Endothelial cell (in vitro differentiated cells): ENCODE measurements at places on chromosomes 11 and 22. TPM values are rescaled to one million over a fixed set of nuclear protein-coding genes. Genes with fewer than 3 reads are reported as not detected.

The OR4S2 gene
- not detected for total RNA-seq

The MLC1 gene
- total RNA-seq: 1.2 TPM

The AP1B1 gene
- total RNA-seq: 316 TPM

The TUB gene
- 2.9 TPM for total RNA-seq

The SLC6A5 gene
- total RNA-seq: not detected

The CRYBB2 gene
- 1.9 TPM for total RNA-seq

The ZBTB16 gene
- total RNA-seq: 0.54 TPM

The DEUP1 gene
- not detected for total RNA-seq

The CECR2 gene
- total RNA-seq: 65.3 TPM
